ENCODE measurements at places on chromosomes 7 and 10.

- DNase-seq = no peak
Observed at GRCh38 chr7:51249991-51250390, 66.6 kb downstream of the COBL start.

DNA sequence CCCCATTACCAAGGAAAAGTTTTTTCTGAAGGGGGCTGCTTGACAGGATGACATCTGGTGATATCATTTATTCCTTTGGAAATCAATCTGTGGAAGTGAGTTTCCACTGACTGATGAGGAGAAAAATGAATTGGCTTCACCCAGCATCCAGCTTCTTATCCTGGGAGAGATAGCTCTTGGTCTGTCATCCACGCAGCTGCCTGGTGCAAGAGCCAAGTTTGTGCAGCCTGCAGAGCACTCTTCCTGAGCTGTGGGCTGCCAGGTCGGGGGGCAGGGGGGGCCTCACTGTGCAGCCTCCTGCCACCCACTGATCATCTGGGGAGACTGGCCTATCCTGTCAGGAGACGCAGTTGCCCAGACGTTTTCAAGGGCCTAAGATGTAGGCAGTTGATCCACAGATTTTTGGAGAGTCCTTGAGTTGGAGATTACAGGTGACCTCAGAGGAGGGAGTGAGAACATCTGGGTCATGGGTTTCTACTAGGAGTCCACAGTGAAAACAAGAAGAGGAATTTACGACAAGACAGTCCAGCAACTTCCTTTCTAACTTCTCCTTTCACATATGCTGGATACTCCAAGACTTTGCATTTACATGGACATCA is 75.4 kb downstream of the EGFR start:
- no peak for DNase-seq

DNA sequence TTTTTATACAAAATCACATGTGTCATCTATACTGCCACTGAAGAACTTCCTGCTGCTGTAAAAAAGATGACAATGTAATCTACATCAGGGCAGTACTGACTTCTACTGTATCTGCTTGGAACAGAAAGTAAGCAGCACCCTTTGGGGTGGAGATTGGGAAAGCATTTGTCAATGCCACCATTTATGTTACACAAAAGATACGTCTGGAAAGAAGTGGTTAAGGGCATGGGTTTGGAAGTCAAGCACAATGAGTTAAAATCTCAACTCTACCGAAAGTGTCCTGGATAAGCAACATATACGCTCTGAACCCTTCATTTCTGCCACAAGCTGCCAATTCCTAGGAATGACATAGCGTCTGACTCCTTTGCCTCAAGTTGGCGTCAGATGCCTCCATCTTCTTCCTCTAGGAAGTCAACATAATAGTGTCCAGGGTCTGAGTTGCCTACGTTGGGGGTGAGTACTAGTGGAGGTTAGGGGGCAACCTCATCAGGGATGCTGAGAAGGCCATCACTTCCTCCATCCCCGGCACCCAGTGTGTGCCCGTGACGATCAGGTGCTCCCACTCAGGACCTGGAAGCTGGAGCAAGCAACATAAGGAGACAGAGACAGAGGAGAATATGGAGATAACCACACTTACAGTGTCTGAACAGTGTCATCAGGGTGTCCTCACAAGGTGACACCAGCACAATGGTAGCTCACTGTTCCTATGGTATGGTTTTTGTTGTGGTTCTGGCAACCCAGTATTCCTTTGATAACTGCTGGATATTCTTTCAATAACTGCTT is 58.3 kb downstream of the SGMS1 start:
- no peak for DNase-seq

DNA sequence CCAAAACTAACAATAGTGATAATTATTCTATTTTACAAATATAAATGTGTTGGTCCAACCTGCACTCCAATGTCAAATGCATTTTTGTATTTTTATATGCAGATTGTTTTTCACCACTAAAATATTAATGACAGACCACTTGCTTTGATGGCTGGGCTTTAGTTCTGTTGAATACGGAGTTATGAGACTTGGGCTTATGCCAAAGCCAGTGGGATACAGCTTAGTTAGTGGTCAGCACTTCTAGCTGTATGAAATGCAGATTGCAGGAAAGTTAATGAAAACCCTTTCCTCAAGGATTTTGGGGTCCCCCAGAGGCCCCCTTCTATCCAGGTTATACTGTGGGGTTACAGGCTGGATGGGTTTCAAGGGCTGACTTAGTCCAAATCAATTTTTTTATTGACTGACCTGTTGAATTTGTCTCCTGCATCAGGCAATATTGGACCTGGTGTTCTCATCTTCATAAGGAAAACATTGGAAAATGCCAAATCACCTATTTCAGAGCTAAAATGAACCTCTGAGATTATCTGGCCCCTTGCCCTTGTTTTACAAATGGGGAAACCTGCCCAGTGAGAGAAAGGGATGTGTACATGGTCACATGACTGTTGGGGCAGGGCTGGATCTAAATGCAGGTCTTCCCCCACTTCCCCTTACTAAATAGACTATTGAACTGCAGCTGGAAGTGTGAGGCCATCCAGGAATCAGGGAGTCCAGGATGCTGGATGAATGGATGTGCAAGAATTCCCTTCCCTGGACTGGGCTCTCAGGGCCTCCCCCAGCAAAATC is 1085.3 kb downstream of the KCNMA1 start:
- no peak for DNase-seq

GRCh38 chr10:114607358-114607998 is 50.6 kb downstream of the ABLIM1 start:
- DNase-seq = no peak

DNA sequence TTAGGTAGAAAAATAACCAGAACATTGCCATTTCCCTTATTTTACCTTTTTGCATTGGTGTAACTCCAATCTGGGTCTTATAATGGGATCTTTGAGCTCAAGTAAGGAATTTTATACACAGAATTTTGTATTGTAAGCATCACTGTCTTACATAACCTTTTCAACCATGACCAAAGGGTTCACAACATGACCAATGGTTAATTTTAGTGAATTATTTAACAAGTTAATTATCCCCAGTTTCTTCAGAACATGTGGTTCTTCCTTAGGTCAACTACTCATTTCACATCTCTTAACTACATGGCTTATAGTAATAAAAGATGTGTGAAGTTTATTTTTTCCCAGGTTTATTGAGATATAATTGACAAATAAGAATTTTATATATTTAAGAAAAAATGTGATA is 74.2 kb upstream of the RHOBTB1 start:
- DNase-seq = no peak

DNA sequence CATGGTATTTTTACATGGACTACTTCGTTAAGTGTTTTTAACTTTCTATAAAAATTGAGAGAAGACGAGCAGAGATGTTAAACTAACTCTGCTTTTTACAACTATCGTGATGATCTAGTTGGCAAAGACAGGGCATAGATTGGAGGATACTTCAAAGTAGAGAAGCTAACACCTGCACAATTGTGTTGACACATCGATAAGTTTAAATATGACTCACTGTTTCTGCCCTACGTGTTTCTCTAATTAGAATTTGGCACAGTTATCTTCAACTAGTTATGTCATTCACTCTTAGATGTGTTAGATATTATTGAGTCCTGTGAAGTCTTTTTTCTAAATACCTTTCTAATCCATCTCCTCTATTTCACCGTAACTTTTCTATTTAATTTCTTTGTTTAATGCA is 68.5 kb upstream of the FERD3L start:
- DNase-seq = no peak

GRCh38 chr7:132023466-132023865 is 467.0 kb upstream of the PODXL start:
- DNase-seq = no peak

DNA sequence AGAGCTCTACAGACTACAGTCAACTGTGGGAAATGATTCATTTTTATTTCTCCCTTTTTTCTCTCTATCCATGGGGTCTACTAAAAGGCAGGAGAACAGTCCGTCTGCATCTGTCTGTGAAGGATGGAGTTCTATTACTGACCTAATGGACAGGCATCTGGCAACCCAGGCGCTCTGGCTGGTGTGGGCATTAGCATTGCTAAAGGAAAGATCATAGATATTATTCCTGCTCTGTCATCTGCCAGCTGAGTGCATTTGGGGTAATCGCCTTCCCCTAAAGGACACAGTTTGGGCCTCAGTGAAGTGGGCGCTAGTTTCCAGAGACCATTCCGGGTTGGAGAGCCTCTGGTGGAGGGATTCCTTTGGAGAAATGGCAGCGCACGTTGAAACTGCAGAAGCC is 201.3 kb upstream of the TCERG1L start:
- no peak for DNase-seq

GRCh38 chr10:124249812-124250432 is 156.5 kb upstream of the CHST15 start:
- no peak for DNase-seq

DNA sequence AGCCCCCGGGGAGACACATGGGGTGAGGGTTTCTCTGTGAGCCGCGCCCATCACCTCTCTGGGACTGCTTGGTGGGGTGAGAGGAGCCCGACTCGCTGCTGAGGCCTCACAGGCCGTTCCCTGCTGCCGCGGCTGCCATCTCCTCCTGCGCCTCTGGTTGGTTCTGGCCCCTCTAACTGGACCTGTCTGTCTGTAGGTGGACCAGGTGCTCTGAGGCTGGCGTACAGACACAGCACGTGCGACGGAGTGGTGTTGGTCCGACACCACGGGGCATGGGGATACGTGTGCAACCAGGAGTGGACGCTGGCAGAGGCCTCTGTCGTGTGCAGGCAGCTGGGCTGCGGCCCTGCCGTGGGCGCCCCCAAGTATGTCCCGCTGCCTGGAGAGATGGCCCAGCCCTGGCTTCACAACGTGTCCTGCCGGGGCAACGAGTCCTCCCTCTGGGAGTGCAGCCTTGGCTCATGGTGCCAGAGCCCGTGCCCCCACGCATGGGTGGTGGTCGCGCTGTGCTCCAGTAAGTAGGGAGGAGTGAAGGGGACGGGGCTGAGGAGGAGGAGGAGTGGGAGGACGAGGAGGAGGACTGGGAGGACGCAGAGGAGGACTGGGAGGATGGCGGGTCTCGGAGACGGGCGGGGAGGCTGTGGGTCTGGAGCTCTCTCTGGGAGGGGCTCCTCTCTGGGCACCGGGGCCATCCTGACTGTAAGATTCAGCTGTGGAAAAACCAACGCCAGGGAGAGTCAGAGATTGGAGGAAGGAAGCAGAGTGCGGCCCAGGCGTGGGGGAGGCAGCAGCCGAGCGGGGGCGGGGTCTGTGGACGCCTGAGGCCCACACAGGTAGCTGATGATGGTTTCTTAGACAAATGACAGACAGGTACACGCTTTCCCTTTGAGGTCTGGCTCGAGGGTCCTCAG is 2.6 kb downstream of the SCART1 start:
- no peak for DNase-seq

Measured in aorta (tissue), 5 donors.